Jurkat, Clone E6-1 (cell line): ENCODE measurements at places on chromosomes 4 and X.

DNA sequence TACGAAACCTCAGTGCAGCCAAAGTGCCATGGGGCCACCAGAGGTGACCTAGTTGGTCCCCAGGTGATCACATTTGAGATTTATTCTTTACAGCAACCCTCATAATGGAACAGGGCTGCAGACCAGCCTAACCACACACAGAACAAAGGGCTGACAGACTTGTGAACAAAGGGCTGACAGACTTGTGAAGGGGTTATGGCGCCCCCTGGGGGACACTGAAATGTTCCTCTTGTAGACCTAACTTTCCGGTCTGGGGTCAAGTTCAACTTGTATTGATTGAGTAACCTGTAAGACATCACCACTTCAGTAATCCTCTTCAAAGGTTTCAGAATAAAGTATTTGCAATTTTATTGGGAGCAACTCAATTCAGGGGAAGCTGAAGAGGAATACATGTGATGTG lies 175.9 kb upstream of the RPS6KA3 start:
- DNase-seq: peak; percentile 86

GRCh38 chr4:176981551-176981950 lies 188.8 kb upstream of the VEGFC start:
- DNase-seq: no peak

GRCh38 chrX:14015941-14016340 lies 13.8 kb downstream of the GEMIN8 start:
- no peak for DNase-seq

DNA sequence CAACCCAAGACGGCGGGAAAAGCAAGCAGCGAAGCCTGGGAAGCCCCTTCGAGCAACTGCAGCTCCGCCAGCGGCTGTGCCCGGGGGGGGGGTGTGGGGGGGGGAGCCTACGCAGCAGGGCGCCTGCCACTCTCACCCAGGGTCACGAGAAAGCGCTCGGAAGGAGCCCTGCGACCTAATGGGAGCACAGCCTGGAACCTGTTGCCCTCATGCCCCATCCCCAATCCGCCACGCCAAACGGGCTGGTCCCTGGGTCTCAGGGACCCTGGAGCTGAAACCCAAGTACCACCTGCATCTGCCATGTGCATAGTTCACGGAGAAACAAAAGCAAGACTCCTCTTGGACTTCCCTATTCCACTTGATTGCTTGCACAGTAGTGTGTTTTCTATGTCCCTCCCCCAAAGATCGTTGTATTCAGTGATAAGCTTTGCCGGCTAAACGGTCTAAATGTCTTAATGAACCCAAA lies 359 bp upstream of the GAB3 start:
- DNase-seq: no peak

DNA sequence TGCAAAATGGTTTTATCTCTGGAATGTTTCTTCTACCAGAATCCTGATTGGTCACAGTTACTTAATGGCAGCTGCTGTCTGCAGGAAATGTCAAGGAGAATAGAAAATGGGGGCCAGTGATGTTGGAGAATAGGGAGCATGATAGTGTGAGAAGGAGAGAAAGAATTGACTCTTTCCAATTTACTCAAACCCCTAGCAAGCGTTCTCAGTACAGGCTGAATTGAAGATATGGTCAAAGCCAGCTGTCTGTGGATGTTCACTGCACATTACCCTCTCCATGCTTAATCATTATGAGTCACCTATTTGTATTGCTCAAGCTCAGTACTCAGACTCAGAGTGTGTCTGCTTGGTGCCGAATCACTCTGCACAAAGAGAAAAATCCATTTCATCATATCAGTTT lies 57.8 kb upstream of the FAM47B start:
- no peak for DNase-seq
